Left lobe of liver (tissue), 2 donors: ENCODE measurements at places on chromosomes 1 and 21. TPM values are rescaled to one million over a fixed set of nuclear protein-coding genes. Genes with fewer than 3 reads are reported as not detected.

Gene RGS21
- not detected for total RNA-seq

GRCh38 chr1:110424699-110425611 is 17.5 kb upstream of the LAMTOR5 start:
- no peak for DNase-seq

DNA sequence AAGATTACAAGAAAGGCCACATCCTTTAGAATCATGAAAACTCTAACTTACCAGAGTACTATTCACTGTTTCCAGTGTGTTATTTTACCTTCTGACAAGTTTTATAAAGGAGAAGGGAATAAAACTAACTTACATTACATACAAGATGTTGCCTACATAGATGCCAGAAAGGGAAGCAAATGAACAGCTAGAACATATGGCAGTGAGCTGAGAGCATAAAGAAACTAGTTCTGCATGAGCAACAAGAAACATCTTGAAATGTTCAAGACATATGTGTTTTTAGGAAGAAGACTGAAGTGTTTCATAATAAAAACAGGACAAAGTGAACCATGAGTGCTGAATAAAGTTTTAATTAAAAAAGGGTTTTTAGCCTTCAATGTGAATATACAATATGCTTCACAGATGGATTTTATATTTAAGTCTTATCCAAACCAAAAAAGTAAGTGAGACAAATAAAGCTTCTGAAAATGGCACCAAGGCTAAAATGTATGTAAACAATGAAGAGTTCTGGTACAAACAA is 39.4 kb downstream of the SLC5A9 start:
- no peak for DNase-seq

Gene GBP5
- total RNA-seq: 0.68 TPM

Gene CNN3
- total RNA-seq: 80.2 TPM

Gene FCRL6
- total RNA-seq: 0.23 TPM

DNA sequence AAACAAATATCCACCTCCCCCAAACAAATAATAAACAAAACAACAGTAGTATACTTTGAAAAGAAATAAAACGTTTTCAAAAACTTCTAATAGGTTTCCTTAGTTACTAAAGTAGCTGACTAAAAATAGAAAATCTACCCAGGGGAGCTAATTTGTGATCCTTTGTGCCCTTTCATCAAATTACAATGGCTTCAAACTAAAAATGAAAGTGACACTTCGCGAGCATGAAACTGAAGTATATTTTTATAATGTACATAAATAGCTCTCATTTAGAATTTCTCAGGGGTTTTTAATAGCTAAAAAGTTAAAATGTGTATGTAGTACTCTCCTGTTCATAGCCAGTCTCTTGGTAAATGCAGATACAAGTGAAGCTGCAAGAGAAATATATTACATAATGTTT is 78.4 kb downstream of the BRINP3 start:
- no peak for DNase-seq

GRCh38 chr1:187883356-187883755 is 1054.6 kb downstream of the PLA2G4A start:
- no peak for DNase-seq

- DNase-seq: no peak
Observed at GRCh38 chr1:40094466-40095110, 2.5 kb downstream of the PPT1 start.

DNA sequence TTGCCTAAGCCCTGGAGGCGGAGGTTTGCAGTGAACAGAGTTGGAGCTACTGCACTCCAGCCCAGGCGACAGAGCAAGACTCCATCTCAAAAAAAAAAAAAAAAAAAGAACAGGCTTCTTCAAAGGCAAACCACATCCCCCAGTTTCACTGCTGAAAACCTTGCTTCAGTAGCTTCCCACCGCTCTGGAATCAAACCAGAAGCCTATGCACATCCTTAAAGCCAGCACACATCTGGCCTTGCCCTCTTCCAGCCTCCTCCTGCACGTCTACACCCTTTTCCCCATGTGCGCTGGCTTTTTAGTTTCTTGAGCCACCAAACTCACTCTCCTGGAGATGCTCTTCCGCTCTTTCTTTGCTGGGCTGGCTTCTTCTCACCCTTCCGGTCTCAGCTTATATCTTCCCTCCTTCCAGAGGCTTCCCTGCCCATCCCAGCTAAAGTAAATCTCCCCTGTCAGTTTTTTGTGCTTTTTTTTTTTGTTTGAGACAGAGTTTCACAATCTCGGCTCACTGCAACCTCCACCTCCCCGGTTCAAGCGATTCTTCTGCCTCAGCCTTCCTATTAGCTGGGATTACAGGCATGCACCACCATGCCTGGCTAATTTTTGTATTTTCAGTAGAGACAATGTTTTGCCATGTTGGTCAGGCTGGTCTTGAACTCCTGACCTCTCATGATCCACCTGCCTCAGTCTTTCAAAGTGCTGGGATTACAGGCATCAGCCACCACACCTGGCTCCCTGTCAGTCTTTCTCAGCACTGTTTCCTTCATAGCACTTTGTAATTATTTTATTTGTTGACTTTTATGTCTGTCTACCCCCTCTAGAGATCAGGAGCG is 42.0 kb upstream of the ID3 start:
- DNase-seq: no peak
